Stimulated activated CD4-positive, alpha-beta T cell treated with anti-CD3 and anti-CD28 coated beads, Interleukin-4, amount 100 ng/mL, for 1 hour (primary cell): ENCODE measurements at places on chromosomes 11 and 22.

GRCh38 chr11:131737357-131737756 lies 366.9 kb downstream of the NTM start:
- DNase-seq = no peak

- no peak for DNase-seq
Measured at GRCh38 chr11:31127290-31127689, 242.2 kb downstream of the DCDC1 start.

- DNase-seq = no peak
Measured at GRCh38 chr11:30585892-30586250, 282 bp downstream of the MPPED2 start.

GRCh38 chr11:69642913-69643632 lies 2.1 kb downstream of the CCND1 start:
- DNase-seq = peak; percentile 84
